M059J (cell line): ENCODE measurements at places on chromosomes 5 and 9. TPM values are rescaled to one million over a fixed set of nuclear protein-coding genes. Genes with fewer than 3 reads are reported as not detected.
A peak's percentile ranks its signal among the peaks of the same experiment; 100 is the strongest.

DNA sequence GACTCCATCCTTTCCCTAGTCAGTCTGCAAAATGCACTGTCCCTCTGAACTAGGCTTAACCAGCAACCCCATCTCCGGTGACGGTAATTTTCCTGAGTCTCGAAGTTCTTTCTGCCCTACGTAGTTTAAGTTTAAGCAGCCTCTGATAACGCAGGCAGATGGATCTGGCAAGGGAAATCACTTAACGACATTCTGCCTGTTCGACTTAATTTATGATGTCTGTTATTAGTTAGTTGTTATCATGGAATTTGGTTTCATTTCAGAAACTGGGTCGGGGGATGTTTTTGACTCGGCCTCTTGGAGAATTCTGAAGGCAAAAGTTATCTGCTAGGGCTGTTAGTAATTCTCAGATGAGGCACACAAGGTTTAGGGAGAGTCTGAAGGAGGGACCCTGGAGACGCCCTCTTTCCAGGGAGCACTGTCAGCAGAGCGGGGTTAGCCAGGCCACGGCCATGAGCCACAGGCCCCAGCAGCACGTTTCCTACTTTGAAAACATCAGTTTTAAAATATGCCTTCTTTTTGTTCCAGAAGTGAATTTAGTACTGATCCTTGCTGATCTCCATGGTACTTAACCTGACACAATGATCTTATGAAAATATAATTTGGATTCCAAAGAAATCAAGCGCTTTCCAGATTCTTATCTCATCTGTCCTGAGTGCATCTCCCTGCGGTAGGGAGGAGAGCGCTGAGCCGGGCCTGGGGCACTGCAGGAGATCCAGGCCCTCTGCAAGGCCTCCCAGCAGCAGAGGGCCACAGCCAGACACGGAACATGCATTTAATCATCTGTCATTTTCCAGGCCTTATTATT lies 171.0 kb upstream of the OTULINL start:
- no peak for DNase-seq

- no peak for DNase-seq
Measured at GRCh38 chr9:109440117-109440515, 58.0 kb downstream of the PTPN3 start.

DNA sequence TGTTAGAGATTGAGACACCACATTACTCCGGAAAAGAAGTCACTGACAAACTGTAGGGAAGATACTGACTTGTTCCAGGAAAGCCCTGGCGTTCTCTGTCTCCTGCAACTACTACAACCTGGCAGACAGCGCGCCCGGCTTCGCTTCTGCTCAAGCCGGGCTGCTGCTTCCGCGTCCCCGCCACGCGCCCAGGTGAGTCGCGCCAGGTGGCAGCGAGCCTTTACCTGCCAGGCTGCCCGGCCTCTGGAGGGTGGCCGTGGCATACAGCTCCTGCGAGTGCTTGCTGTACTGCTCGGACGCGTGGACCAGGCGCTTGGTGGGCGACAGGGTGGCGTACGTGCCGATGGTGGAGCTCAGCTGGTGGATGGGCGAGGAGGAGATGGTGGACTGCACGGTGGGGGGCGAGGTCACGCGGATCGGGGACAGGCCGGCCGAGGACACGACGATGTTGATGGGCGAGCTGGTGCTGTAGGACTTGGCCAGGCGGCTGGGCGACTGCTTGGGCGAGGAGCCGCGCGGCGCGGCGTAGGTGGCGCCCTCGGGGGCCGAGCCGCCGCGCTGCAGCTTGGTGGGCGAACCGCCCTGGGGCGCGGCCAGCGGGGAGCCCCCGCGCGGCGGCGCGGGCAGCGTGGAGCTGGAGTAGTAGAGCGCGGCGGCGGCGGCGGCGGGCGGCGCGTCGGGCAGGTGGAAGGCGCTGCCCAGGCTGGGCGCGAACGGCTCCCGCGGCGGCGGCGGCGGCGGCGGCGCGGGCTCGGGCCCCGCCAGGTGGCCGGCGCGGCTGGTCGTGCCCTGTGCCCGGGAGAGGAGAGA lies 519.6 kb downstream of the CTNND2 start:
- peak; percentile 29 for DNase-seq

DNA sequence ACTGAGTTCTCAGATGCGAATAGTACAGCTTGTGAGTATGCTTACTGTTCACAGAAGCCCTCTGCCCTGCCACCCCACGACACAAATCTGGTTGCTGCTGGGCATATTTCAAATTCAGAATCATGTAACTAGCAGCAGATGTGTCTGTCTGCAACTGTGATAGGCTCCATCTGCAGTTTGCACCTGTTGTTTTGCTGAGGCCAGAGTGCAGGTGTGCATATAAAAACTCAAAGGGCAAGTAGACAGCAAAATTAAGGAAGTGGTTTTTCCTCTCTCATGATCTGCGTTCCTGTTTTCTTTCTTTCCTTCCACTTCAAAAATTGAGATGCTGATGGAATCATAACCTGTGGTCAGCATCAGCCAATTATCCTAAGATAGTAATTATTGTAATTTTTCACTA lies 1000.5 kb downstream of the PTPRD start:
- no peak for DNase-seq

- DNase-seq, result no peak
Measured at GRCh38 chr9:107279086-107279485, 4.0 kb upstream of the RAD23B start.

Gene TDRD7
- 37.5 and 46.9 TPM in 2 replicates for total RNA-seq

DNA sequence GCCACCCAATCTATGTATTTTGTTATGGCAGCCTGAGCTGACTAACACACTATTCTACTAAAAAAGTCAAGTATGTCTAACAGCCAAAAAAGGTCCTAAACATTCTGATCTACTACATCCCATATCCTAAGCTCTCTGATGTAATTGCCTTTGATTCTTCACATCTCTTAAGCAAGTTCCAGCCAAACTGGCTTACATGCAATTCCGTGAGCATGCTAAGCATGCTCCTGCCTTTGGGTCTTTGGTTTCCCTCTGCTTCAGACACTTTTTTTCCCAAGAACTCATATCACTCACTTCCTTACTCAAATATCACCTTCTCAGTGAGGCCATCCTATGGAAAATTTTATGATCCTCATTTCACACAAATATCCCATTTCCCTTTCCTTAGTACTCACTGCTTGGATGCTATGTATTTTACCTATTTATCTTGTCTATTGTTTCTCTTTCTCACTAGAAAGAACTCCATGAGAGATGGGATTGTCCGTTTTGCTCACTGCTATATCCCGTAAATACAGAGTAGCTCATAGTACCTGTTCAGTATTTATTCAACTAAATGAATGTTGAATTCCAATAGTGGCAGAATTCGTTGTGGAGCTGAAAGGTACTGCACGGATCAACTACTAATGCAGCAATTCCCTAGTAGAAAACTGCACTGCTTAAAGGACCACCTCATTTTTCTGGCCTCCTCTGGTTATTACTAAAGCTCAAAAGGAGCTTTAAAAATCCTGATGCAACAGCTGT lies 2.3 kb upstream of the SLC12A2 start:
- peak; percentile 29 for DNase-seq

Gene SLC45A2
- not detected in 2 replicates for total RNA-seq
